Endothelial cell (in vitro differentiated cells): ENCODE measurements at places on chromosomes 1 and 21. TPM values are rescaled to one million over a fixed set of nuclear protein-coding genes. Genes with fewer than 3 reads are reported as not detected.
A peak's percentile ranks its signal among the peaks of the same experiment; 100 is the strongest.

OR2T2 gene
- not detected for total RNA-seq

TSPAN2 gene
- 57.9 TPM for total RNA-seq

DNA sequence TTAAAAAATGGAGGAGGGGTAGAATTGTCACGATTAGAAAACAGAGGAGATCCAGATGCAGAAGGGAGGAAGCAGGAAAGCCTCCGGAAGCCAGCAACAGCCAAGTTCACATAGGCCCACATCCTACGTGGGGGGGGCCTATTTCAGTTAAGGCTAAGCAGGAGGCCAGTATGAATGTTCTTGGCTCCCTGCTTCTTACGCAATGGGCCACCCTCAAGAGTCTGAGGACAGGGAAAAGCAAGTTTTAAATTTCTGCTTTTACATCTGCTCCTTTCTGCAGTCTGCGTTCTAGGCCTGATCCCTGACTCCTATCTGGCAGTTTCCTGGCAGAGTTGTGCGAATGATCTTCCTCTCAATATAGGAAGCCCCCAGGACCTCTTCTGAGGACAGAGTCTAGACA is 30.6 kb downstream of the RABIF start:
- DNase-seq = no peak

GRCh38 chr1:171081763-171082201 is 8.9 kb upstream of the FMO3 start:
- no peak for DNase-seq

- DNase-seq = peak; percentile 75
Measured at GRCh38 chr1:19240673-19241538, 10.4 kb downstream of the EMC1 start.

DNA sequence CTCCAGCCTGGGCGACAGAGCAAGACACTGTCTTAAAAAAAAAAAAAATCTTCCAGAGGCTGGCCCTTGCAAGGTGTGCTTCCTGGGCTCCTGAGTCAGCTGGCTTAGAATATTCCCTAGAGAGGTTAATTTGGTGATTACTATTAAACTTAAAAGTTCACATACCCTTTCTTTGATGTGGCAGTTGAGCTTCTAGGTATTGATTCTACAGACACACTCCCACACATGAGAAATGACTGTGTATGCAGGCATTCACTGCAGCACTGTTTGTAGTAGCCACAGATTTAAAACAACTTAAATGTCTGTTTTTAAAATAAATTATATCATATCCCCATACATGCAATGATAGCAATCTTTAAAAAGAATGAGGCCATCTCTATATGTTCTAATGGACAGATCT is 93.4 kb downstream of the GDAP2 start:
- no peak for DNase-seq

DNA sequence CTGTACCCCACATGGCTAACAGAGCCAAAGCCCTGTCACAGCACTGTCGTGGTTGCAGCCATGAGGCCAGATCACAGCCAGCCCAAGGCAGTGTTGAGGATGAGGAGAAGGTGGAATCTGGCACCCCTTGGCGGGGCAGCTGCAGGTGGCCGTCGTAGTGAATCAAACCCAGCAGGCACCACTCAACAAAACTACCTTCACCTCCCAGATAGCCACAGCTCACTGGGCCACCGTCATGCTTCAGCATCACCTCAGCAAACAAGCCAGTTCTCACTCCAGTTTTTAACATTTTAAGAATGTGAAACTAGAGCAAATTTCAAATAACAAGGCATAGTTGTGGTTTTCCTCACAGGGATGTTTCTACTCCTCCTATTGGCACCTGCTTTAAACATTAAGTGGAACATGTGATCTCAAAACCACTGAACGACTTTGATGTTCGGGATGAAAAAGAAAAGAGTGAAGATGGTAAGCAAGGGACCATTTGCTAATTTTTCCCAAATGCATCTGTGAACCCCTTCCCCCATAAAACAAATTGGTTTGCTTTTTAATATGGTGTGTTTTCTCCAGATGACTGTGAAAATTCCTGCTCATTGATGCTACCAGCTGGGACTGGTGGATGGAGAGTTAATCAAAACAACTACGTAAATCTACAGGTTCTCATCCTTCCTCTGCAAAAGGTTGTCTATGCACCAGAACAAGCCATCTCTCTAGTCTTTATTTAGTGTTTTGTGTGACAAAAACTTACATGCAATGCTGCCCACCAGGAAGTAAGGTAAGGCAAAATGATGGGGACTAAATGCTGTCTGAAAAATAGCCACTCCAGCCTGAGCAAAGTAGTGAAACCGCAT is 45.5 kb downstream of the TOR1AIP2 start:
- DNase-seq = no peak

- peak; percentile 41 for DNase-seq
Measured at GRCh38 chr21:33993286-33994231, 78.0 kb upstream of the ATP5PO start.

- no peak for DNase-seq
Measured at GRCh38 chr1:33615546-33615945, 143.1 kb downstream of the ZSCAN20 start.

GRCh38 chr1:196181594-196181878 is 426.7 kb downstream of the KCNT2 start:
- no peak for DNase-seq

DNA sequence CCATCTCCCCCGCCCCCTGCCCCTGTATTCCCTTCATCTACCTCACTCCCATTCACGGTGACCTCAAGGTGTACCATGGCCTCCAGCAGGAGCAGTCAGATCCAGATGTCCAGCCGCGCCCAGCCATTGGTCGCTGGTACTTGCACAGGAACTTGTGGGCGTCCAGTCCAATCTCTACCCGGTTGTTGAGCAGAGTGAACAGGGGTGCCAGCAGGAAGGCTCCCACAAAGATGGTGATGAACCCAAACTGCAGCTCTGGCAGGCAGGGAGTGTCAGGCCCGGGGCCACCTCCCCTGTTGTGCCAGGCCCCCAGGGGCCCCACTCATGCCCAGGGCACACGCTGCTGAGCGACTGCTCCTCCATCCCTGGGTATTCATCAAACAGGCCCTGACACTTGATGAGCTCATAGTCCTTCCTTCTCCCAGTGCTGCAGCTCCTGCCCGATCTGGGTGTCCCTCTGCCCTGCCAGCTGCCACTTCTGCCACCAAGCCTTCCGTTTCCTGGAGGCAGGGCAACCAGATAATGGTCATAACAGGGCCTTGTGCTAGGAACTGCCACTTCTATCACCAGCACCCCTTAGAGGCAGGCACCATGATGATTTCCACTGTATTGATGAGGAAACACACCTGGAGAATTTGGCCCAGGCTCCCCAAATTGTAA is 5.7 kb upstream of the ARHGEF19 start:
- DNase-seq = no peak

- DNase-seq = no peak
Measured at GRCh38 chr1:81703756-81704463, 96.8 kb upstream of the ADGRL2 start.

DNA sequence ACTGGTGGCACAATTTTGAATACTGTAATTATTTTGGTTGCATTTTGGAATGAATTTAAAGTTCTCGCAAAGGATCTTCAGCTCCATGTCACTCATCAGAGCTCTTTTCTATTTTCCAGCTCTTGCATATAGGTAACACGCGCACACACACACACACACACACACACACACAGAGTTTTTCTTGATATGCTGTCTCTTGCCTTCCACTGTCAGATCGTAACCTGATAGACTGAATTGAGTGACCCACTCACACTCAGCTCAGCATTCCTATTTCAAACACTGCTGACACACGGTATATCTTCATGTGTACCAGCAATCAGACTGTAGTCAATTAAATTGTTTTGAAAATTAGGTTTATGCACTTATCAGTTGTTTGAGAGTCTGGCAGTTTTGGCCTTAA is 214.1 kb downstream of the PBX1 start:
- no peak for DNase-seq

TSPEAR gene
- not detected for total RNA-seq

SPRR2F gene
- total RNA-seq = not detected

GRCh38 chr1:151613282-151613780 is 1.5 kb downstream of the SNX27 start:
- DNase-seq = no peak

GRCh38 chr1:56065729-56066128 is 513.6 kb downstream of the PLPP3 start:
- no peak for DNase-seq

- DNase-seq = no peak
Measured at GRCh38 chr1:163656095-163656759, 334.5 kb downstream of the NUF2 start.

- no peak for DNase-seq
Measured at GRCh38 chr1:196651637-196652215, at the start of gene CFH. Gene CFH (plus strand): TSS chr1:196652043. CDS start chr1:196652118, 75 bp downstream.

GRCh38 chr21:31772674-31773555 is 41.0 kb upstream of the SCAF4 start:
- no peak for DNase-seq

- no peak for DNase-seq
Measured at GRCh38 chr1:154730986-154731489, 123.1 kb upstream of the ADAR start.

GRCh38 chr1:207007352-207008033 is 25.1 kb downstream of the C1orf116 start:
- no peak for DNase-seq

GUCA2A gene
- not detected for total RNA-seq

RGS18 gene
- total RNA-seq = not detected

DNA sequence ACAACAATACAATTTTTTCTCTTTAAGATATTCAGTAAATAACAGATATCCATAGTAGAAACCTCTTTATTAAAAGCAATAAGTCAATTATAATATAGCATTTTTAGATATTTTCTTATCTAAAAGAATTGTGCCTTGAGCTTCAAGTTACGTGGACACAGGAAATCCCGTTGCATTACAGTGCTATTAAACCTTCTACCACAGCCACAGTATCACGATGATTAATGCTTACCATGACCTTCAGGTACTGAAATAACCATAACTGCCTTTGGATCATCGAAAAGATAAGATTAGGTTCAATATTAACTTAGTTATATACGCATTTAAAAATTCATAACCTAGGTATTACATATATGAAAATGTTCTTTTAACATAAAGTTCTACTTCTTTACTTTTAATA is 17.9 kb downstream of the B3GALNT2 start:
- no peak for DNase-seq

DNA sequence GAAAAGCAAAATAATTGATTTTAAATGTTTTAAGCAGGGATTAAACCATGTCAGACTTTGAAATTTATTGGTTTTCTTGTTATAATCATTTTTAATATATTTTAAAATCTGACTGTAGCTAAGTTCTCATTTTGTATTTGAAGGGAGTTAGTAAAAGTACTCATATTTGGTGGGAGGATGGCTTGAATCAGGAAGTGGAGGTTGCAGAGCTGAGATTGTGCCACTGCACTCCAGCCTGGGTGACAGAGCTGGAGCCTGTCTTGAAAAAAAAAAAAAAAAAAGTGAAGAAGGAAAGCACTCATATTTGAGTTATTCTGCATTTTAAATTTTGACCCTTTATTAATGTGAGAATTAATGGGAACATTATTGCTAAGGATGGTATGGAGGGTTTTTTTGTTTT is 106.0 kb downstream of the RABGAP1L start:
- no peak for DNase-seq

DNA sequence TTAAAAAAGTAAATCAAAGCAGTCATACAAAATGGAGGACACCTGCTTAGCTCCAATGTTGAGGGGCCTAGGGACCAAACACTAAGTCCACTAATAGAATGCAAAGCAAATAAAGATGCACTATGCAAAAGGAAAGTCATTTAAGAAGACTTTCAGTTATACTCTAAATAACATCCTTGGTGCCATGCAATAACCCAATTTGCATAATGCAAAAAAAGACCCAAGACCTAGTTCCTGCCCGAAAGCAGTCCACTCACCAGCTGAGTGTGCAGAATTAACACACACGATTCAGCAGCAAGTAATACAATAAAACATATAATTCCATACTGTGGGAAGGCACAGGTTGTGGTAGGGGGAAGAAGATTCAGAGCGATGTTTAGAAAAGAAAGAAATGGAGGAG is 101.8 kb downstream of the TGFBR3 start:
- no peak for DNase-seq

- no peak for DNase-seq
Measured at GRCh38 chr1:101022294-101022693, 3.3 kb downstream of the DPH5 start.

DNA sequence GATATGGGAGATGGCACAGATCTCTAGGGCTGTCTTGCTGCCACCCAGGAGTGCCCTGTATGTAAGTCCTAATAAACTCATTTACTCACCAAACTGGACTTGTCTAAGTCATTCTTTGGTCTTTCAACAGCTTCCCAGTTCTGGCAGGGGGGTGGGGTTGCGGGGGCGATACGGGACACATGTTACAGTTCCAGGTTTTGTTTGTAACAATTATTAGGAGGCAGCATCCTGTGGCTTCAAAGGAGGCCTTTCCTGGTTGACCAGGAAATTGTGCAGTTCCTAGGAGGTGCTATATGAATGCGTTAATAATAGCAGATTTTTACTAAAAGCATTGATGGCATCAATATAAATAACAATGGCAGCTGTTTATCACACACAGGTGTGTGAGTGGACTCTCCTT is 42.7 kb upstream of the TRIM45 start:
- peak; percentile 8 for DNase-seq

GRCh38 chr1:183734543-183735036 is 70.3 kb upstream of the RGL1 start:
- DNase-seq = peak; percentile 8

- DNase-seq = no peak
Measured at GRCh38 chr1:25804964-25805862, 5.2 kb downstream of the SELENON start.

TRNP1 gene
- total RNA-seq = 4.2 TPM

DNA sequence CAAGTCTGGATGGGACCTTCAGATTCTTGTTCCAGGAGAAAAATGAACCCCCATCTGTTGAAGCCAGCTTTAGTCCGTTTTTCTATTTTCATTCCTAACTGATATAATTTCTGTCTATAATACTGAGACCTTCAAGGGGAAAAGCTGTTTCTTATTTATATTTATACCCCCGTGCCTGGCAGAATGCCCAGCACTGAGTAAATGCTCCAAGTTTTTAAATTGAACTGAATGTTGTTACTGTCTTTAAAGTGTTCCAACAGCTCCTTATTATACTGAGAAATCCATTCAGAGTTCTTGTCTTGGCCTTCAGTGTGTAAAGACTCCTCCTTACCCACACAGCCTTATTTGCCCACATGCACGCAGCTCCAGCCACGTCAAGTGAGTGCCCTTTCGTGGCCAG is 178.6 kb upstream of the HMGB4 start:
- DNase-seq = no peak

DNA sequence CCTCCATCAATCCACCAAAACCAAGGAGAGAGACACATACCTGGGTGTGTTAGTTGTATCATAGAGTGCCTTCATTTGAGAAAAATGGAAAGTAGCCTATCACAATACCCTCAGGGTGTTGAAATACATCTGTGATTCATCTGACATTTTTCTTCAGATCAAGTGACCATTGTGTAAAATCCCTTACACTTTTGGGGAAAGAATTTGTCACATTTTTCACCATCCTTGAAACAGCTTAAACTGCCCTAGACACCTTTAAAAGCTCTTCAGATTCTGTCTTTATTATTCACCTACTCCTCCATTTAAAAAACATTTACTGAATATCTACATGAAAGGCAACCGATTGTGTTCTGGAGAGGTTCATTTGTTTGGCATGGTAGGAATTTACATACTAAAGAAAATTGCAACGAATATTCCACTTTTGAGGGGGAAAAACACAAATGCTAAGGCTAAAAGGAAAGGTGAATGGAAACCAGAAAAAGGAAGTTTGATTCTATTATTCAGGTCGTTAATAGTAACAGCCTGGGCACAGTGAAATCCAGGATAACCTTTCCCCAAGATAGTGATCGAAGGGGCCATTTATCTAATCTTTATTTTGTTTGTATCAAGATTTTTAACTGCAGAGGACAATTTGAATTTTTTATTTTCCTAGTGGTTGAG is 70.4 kb upstream of the SAMSN1 start:
- DNase-seq = no peak

GRCh38 chr1:189431447-189431846 is 1046.2 kb downstream of the BRINP3 start:
- no peak for DNase-seq

PEA15 gene
- 593 TPM for total RNA-seq
